Aorta (tissue), 5 donors: ENCODE measurements at places on chromosomes 13 and 19. TPM values are rescaled to one million over a fixed set of nuclear protein-coding genes. Genes with fewer than 3 reads are reported as not detected.

DNA sequence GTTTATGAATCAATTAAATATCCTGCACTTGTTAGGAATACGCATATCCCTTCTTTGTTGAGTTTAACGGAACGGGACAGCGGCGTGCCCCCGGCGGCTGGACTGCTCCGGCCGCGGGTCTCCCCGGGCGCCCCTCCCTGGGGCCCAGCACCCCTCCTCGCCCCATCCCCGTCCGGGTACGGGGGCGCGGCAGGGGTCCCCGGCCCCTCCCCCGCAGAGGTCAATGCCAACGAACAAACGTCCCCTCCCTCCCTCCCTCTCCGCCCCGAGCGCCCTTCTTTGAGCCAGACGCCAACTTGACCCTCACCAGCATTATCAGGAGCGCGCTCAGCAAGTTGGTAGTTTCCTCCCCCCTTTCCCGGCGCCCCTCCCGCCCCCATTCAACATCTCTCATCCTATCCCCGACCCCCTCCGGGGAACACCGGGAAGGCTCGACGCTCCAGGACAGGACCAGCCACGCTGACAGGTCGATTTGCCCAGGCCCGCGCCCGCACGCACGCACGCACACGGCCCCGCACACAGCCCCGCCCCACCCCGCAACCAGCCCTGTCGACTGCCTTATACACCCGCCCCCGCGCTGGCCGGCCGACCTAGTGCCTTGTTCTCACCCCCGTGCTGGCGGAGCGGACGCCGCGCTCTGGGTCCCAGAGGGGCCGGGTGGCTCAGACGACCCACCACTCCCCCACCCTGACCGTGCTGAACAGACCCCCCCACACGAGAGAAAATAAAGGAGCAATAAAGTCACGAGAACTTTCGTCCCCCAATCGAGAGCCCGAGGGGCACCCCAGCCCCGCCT is 5.0 kb downstream of the LYL1 start:
- H3K36me3 ChIP-seq = no peaks in the 10 kb centered on the region
- peak; percentile 88 for DNase-seq
- no peaks in the 10 kb centered on the region for H3K27me3 ChIP-seq
- no peaks in the 10 kb centered on the region for H3K4me1 ChIP-seq

- no peaks in the 10 kb centered on the region for H3K36me3 ChIP-seq
- no peak for DNase-seq
- H3K27me3 ChIP-seq = no peaks in the 10 kb centered on the region
- no peak within 1 kb of the TSS for H3K27ac ChIP-seq
Observed at GRCh38 chr13:37598597-37598996, at the start of gene POSTN. Gene POSTN, minus strand, starts transcription at chr13:37598768. Its CDS starts 42 bp downstream, at chr13:37598726.

Gene LIM2
- polyA plus RNA-seq = not detected

DNA sequence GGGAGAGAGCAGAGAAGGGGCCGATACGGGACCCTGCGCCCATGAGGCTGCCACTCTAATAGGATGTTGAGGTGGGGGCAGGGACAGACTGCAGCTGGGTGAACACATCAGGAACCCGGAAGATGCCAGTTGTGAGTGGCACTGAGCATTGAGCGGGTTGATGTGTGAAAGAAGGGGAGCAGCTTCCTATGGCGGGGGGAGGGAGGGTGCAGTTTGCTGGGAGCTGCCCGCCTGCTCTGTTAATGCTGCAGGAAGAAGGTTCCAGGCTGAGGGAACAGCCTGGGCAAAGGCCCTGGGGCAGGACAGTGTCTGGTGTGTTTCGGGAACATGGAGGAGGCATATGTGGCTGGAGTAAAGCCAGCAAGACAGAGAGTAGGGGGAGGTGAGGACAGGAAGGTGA is 29.8 kb downstream of the DNM2 start:
- H3K36me3 ChIP-seq = no peaks in the 10 kb centered on the region
- H3K27me3 ChIP-seq = no peaks in the 10 kb centered on the region
- no peaks in the 10 kb centered on the region for H3K4me1 ChIP-seq
- no peak overlapping the region for H3K4me3 ChIP-seq
- H3K27ac ChIP-seq = no peak overlapping the region

GRCh38 chr19:33639035-33639681 is 17.4 kb downstream of the CHST8 start:
- DNase-seq = no peak
- H3K36me3 ChIP-seq = no peaks in the 10 kb centered on the region
- H3K4me3 ChIP-seq = no peak overlapping the region

DNA sequence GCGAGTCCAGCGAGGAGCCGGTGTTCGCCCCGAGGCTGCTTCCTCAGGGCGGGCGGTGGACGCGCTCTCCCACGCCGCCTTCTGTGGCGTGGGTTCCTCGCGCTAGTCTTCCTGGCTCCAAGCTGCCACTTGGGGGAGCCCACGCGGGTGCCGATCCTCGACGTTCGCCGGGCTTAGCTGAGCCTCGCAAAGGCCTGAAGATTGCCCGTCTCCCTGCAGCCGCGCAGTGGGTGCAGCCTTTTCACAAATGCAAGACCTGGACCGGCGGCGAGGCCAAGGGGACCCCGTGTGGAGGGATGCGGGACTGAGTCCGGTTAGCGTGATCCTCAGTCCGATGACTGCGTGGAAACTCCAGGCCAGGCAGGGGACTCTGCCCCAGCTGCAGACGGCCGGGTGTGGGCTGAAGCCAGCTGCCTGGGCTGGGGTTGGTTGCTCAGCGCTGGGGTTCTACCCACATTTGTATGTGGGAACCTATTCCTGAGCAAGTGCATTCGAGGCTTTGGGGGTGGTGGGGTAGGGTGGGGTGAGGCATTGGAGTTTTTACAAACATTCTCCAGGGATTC is 16.6 kb upstream of the LRP3 start:
- H3K36me3 ChIP-seq = no peaks in the 10 kb centered on the region
- no peaks in the 10 kb centered on the region for H3K4me1 ChIP-seq
- H3K4me3 ChIP-seq = peak overlapping the region; percentile 24
- H3K27ac ChIP-seq = no peak overlapping the region

GRCh38 chr19:47049307-47049700 is 880 bp upstream of the TMEM160 start:
- no peak overlapping the region for H3K4me3 ChIP-seq
- no peaks in the 10 kb centered on the region for H3K4me1 ChIP-seq
- no peak for DNase-seq
- no peaks in the 10 kb centered on the region for H3K27me3 ChIP-seq

Gene PSG6
- polyA plus RNA-seq = not detected

Gene TMEM238
- polyA plus RNA-seq = not detected

- H3K36me3 ChIP-seq = no peaks in the 10 kb centered on the region
- no peak for DNase-seq
- no peaks in the 10 kb centered on the region for H3K27me3 ChIP-seq
- no peak overlapping the region for H3K4me3 ChIP-seq
- H3K27ac ChIP-seq = no peak overlapping the region
Observed at GRCh38 chr13:112349681-112350080, 26.5 kb upstream of the SPACA7 start.

Gene ZNF616
- polyA plus RNA-seq = 0.88 TPM

DNA sequence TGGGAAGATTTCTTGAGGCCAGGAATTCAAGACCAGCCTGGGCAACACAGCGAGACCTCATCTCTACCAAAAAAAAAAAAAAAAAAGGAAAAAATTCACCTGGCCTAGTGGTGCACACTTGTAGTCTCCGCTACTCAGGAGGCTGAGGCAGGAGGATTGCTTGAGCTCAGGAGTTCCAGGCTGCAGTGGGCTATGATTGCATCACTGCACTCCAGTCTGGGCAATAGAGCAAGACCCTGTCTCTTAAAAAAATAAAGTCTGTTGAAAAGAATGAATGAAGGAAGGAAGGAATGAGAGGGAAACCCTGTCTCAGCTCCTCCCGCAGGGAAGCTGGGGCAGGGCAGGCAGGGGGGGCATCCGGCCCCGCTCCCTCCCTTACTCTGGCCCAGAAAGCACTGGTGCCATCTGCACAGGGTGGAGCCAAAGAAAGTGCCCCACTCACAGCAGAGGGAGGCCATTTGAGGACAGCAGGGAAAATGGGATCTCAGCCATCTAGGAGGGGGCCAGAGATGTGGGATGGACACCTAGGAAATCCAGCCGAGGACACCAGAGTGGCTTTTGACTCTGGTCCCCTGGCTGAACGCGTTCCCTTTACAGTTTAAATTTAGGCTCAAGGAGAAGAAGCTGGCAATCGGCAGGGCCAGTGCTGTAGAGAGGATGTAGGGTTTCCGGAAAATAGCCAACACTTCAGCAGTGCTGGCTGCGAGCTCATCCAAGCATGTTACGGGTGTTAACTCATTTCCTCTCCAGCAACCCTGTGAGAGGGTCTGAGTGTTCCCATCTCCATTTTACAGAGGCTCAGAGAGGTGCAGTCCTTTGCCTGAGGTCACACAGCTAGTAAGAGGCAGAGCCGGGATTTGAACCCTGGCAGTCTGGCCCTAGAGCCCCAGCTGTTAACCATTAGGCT is 3.6 kb upstream of the HPN start:
- H3K4me1 ChIP-seq = no peaks in the 10 kb centered on the region
- no peak overlapping the region for H3K27ac ChIP-seq
- no peaks in the 10 kb centered on the region for H3K36me3 ChIP-seq
- DNase-seq = no peak
